Colonic mucosa (tissue), 4 donors: ENCODE measurements at places on chromosomes 7 and 10. TPM values are rescaled to one million over a fixed set of nuclear protein-coding genes. Genes with fewer than 3 reads are reported as not detected.

GRCh38 chr7:28953633-28954032, 4.5 kb downstream of the TRIL start:
- peaks cover 26% of the 10 kb centered on the region for H3K27me3 ChIP-seq
- peak overlapping the region; percentile 1 for H3K27ac ChIP-seq
- peaks cover 6% of the 10 kb centered on the region for H3K4me1 ChIP-seq
- H3K4me3 ChIP-seq = no peak overlapping the region
- H3K36me3 ChIP-seq = no peaks in the 10 kb centered on the region

DNA sequence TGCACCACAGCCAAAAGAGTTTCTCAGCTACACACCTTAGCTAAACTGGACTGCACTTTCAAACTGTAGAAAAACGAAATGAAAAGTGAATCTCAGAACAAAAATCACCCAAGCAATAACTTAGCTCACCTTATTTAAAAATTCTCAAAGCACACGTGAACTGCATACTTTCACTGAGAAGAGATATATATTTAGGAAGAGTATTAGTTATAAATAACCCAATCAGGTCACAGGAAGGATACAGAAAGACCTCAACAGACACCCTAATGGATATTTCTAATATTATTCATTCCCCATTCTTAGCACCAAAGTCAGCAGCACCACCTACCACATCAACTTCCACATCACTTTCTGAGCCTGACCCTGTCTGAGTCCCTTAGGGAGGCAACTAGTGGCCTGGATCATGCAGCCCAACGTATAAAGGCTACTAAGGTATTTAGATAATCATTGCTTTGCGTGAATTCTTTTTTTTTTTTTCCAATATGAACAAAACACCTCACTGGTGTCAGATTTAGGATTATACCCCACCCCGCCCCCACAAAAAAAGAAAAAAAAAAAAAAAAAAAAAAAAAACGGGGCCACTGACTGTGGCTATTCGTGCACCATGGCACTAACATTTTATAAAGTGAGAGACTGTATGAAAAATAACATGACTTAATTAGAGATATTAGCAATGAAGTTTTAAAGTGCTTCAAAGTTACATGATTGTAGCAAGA, 2.6 kb downstream of the ABI1 start:
- H3K27ac ChIP-seq = no peak overlapping the region
- no peak for DNase-seq
- peaks cover 14% of the 10 kb centered on the region for H3K4me1 ChIP-seq
- no peak overlapping the region for H3K4me3 ChIP-seq
- no peaks in the 10 kb centered on the region for H3K27me3 ChIP-seq
- no peaks in the 10 kb centered on the region for H3K36me3 ChIP-seq

DNA sequence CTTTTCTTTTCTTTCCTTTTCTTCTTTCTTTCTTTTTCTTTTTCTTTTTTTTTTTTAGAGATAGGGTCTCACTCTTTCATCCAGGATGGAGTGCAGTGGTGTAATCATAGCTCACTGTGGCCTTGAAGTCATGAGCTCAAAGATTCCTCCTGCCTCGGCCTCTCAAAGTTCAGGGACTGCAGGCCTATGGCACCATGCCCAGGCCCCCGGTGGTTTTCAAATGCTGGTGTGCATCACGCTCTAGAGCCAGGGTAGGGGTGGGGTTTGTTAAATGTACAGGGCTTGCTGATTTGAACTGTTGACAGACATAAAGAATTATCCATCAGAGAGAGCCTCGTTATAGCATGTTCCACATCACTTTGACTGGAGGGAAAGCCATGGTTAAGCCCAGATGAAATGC, 5.8 kb downstream of the MINDY4 start:
- no peaks in the 10 kb centered on the region for H3K4me1 ChIP-seq
- H3K27me3 ChIP-seq = no peaks in the 10 kb centered on the region
- no peak overlapping the region for H3K27ac ChIP-seq
- no peak for DNase-seq
- no peaks in the 10 kb centered on the region for H3K36me3 ChIP-seq

DNA sequence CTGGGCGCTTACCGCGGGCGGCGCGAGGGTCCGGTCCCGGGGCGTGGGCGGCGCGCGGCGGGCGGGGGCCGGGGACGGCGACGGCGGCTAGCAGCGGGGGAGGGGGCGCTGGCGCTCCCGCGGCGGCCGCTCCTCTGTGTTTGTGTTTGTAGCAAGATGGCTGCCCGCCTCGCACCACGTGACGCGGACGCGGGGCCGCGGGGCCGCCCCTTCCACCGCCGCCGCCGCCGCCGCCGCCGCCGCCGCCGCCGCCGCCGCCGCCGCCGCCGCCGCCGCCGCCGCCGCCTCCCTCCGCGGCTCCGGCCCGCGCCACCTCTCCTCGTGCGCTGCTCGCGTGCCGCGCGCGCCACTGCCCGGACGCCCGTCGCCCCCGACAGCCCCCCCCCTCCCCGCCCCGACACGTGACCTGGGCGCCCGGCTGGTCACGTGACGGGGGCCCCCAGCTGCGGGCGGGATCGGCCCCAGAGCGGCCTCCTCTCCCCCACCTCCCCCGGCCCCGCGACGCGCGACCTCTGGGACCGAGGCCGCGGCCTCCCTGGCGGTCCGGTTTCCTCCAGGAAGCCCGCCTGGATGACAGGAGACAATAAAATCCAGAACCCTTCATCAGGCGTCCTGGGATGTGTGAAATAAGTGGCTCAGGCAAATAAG, at the start of gene GIGYF1:
TSS of gene GIGYF1 (minus strand) at position 153 of the 648 bp plus-strand sequence. CDS start 6,012 bp downstream, outside the sequence.
- peak within 1 kb of the TSS; percentile 87 for H3K4me3 ChIP-seq
- H3K27me3 ChIP-seq = no peaks in the 10 kb centered on the region
- H3K27ac ChIP-seq = peak within 1 kb of the TSS; percentile 62

GRCh38 chr10:119286983-119287633, 79.7 kb downstream of the GRK5 start:
- H3K27me3 ChIP-seq = no peaks in the 10 kb centered on the region
- no peak for DNase-seq
- no peaks in the 10 kb centered on the region for H3K4me1 ChIP-seq
- no peak overlapping the region for H3K4me3 ChIP-seq
- no peak overlapping the region for H3K27ac ChIP-seq

The MSMB gene
- not detected for total RNA-seq

- H3K36me3 ChIP-seq = no peaks in the 10 kb centered on the region
- H3K4me1 ChIP-seq = no peaks in the 10 kb centered on the region
- no peaks in the 10 kb centered on the region for H3K27me3 ChIP-seq
- no peak for DNase-seq
- H3K27ac ChIP-seq = no peak overlapping the region
- no peak overlapping the region for H3K4me3 ChIP-seq
These were observed 14.5 kb downstream of the ZCCHC24 start for GRCh38 chr10:79430936-79431335.

DNA sequence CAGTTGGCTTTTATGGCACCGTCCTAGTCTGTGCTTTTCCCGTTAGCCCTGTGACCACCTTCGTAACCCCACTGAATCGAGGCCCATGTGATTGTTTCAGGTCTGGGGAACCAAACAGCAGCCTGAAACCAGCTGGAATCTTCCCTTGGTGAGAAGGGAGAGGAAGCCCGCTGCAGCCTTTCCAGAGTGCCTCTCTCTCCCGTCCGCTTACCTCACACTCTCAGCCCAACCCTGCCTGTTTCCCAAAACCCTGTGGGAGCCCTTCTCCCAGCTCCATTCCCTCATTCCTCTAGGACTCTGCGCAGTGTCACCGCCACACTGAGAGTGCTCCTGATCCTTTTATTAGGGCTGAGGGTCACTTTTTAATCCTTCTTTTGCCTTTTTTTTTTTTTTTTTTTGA, 139.6 kb downstream of the WDR37 start:
- H3K4me1 ChIP-seq = no peaks in the 10 kb centered on the region
- H3K4me3 ChIP-seq = no peak overlapping the region
